Activated T-helper 2 cell treated with anti-CD3 and anti-CD28 coated beads, Interferon-gamma antibody, Interleukin-2, Interleukin-4, amounts not matched to agents 10 μg/mL and 5 μg/mL and 100 μg/mL, durations not matched to agents 14 hours and 24 hours and 36 hours (primary cell): ENCODE measurements at places on chromosomes 5 and 9.

- H3K27me3 ChIP-seq, result peaks cover 13% of the 10 kb centered on the region
- no peak overlapping the region for H3K4me3 ChIP-seq
- no peaks in the 10 kb centered on the region for H3K36me3 ChIP-seq
- no peak for DNase-seq
These were observed 56.6 kb upstream of the EGFL7 start for GRCh38 chr9:136605988-136606660.

DNA sequence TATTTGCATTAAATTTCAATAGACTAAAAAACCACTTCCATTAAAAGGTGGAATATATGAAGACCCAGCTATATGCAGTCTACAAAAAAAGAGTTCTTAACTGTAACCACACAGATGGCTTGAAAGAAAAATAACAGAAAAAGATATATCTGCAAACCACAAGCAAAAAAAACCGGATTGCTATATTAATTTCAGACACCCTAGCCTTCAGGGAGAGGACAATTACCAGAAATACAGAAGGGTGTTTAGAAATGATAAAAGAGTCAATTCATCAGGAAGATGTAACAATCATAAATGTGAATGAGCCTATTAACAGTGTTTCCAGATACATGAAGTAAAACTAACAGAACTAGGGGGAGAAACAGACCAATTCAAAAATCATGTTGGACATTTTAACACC is 56.9 kb upstream of the SMIM23 start:
- no peak overlapping the region for H3K4me3 ChIP-seq
- no peak overlapping the region for H3K27ac ChIP-seq
- no peaks in the 10 kb centered on the region for H3K4me1 ChIP-seq

GRCh38 chr5:172299916-172300439 is 16.4 kb upstream of the UBTD2 start:
- H3K4me3 ChIP-seq, result no peak overlapping the region
- no peaks in the 10 kb centered on the region for H3K4me1 ChIP-seq
- DNase-seq, result no peak
- H3K27ac ChIP-seq, result no peak overlapping the region
- no peaks in the 10 kb centered on the region for H3K36me3 ChIP-seq

GRCh38 chr9:128917151-128917849 is 3.5 kb upstream of the PHYHD1 start:
- no peak overlapping the region for H3K4me3 ChIP-seq
- peaks cover 45% of the 10 kb centered on the region for H3K36me3 ChIP-seq
- H3K4me1 ChIP-seq, result peaks cover 18% of the 10 kb centered on the region
- H3K27me3 ChIP-seq, result no peaks in the 10 kb centered on the region
- no peak for DNase-seq
- no peak overlapping the region for H3K27ac ChIP-seq

DNA sequence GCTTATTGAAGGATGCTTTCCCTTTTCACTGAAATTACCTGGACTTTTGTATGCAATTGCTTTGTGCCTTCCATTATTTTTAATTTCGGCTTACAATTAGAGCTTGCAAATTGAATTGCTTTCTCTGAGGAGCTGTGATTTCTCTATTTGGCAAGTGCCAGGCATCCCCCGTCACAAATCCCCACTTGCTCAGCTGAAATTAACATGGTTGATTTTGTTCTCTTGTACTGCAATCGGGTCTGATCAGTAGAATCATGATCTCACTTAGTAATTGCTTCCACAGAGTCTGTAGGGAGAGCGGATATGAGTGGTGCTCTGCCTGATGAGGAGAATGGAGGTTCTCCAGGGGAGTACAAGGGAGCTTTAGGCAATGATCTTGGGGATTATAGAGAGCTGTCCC is 495.5 kb upstream of the SGCD start:
- H3K27me3 ChIP-seq, result no peaks in the 10 kb centered on the region
- H3K27ac ChIP-seq, result no peak overlapping the region
- peaks cover 4% of the 10 kb centered on the region for H3K4me1 ChIP-seq
- no peaks in the 10 kb centered on the region for H3K36me3 ChIP-seq
- no peak overlapping the region for H3K4me3 ChIP-seq
- DNase-seq, result no peak

DNA sequence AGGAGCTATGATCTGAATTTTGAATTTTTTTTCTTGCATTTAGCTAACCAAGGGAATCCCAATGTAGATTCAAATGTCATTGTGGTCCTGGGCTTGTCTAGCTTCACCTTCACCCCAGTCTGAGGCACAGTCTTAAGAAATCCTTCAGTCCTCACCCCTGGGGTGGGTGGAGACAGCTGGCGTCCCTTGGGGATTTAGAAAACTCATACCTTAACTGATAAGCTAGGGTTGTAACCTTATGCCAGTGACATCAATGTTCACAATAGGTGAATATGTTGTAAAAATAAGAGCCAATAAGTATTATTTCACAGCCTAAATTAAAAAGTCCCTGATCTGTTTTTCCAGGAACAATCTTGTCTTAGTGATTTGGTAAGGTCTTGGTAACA is 4.6 kb downstream of the ISOC1 start:
- peaks cover 21% of the 10 kb centered on the region for H3K4me1 ChIP-seq
- no peaks in the 10 kb centered on the region for H3K27me3 ChIP-seq

GRCh38 chr5:113190347-113190746 is 213.7 kb downstream of the DCP2 start:
- H3K36me3 ChIP-seq, result no peaks in the 10 kb centered on the region
- DNase-seq, result no peak
- H3K4me1 ChIP-seq, result no peaks in the 10 kb centered on the region

DNA sequence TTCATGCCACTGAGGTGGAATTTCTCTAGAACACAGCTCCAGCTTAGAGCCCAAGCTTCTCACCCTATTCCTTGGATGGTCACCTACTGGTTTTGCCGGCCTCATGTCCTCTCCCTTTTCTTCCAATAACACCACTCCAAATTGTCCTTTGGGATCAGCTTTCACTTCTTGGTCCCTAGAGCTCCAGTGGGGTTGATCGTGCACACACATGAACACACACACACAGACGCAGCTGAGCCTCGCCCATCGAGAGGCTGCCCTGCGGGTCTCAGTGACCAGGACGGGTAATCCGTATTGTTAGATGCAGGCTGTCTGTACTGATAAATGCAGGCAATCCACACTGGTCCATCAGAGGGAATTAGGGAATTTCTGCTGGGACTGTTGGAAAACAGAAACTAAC is 6.9 kb downstream of the COL23A1 start:
- no peak for DNase-seq
- no peaks in the 10 kb centered on the region for H3K4me1 ChIP-seq
- H3K27ac ChIP-seq, result no peak overlapping the region
- peaks cover 17% of the 10 kb centered on the region for H3K27me3 ChIP-seq

DNA sequence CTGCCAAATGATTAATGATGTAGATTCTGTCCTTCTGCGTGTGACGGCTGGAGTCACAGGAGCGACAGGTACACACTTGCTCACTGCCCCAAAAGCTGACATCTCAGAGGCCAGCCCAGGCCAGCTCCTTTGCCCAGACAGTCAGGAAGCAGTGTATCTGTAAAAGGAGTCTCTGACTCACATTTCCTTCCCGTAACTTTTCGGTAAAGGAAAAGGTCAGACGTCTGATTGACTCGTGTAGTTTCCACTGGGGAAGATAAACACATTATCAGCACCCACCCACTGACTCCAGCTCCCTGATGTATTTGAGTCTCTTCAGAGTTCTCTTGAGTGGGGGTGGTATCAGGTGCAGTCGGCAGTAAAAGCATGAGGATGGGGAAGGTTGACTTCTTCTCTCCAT is 64.4 kb upstream of the WWC1 start:
- H3K27ac ChIP-seq, result peak overlapping the region; percentile 88
- H3K4me1 ChIP-seq, result peaks cover 24% of the 10 kb centered on the region
- H3K4me3 ChIP-seq, result peak overlapping the region; percentile 65
- no peak for DNase-seq
